ENCODE measurements at places on chromosomes 16 and 17.

DNA sequence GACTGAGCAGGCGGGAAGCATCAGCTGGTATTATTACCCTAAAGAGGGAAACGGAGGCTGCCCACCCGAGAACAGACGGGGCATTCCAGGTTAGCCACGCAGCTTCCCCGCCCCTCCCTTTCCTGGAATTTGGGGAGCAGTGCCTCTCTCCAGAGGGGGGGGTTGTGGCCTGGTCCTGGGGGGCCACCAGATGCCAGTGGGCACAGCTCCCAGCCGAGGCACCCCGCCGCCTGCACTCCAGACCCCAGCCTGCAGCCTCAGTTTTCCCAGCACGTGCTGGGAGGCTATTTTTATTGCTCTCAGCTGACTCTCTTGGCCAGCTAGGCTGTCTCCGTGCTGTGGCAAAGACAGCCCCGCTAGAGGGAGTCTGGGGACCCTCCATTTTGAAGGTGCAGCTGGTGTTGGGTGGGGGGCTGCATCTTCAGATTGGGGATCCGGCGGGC is 62.7 kb upstream of the GSE1 start:
- DNase-seq, result no peak

- DNase-seq, result no peak
Observed at GRCh38 chr16:11333702-11334101, 11.6 kb upstream of the RMI2 start.

- DNase-seq, result no peak
Observed at GRCh38 chr16:73025151-73025855, 22.6 kb downstream of the ZFHX3 start.

DNA sequence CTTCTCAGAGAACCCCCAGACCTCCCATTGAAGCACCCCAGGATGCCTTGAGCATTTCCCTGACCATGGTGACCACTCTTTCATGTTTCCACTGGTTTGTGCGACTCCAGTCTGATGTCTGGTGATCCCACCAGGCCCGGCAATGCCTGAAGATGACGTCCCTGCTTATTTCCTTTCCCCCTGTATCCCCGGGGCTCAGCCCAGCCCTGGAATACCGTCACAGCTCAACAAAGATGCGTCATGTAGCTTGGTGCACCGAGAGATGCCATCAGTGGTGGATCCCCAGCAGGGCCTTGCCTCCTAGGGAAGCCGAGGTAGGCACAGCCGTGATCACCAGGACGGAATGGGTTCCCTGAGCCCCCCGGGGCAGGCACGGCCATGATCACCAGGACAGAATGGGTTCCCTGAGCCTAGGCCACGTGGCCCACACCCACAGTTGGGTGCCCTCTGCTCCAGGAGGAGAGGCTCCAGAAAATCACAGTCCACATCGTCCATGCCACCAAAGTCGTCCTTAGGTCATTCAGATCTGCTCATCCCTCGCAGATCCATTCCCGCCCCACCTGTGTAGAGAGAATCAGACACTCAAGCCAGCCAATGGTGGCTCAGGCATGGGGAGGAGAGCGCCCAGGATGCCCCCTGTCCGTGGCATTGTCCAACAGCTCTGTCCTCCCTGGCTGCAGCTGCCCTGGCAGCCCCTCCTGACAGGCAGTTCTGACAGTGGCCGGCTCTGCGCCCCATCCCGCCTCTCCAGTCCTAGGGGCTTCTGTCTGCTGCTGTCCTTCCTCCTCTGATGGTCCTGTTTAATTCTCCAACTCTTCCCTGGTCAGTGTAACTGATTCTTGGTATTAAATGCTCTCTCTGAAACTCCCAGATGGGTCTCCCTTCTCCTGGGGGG is 261.1 kb downstream of the RBFOX3 start:
- no peak for DNase-seq

GRCh38 chr16:89040861-89041570 is 52.6 kb upstream of the ACSF3 start:
- DNase-seq, result no peak

Measured in stimulated activated CD4-positive, alpha-beta T cell treated with anti-CD3 and anti-CD28 coated beads, TNF-alpha, amount 100 ng/mL, for 4 hours (primary cell).